ENCODE measurements at places on chromosomes 7 and 10. TPM values are rescaled to one million over a fixed set of nuclear protein-coding genes. Genes with fewer than 3 reads are reported as not detected.
A peak's percentile ranks its signal among the peaks of the same experiment; 100 is the strongest.

- no peak for DNase-seq
These were observed 172.5 kb downstream of the CCDC7 start for GRCh38 chr10:32618482-32618881.

DNA sequence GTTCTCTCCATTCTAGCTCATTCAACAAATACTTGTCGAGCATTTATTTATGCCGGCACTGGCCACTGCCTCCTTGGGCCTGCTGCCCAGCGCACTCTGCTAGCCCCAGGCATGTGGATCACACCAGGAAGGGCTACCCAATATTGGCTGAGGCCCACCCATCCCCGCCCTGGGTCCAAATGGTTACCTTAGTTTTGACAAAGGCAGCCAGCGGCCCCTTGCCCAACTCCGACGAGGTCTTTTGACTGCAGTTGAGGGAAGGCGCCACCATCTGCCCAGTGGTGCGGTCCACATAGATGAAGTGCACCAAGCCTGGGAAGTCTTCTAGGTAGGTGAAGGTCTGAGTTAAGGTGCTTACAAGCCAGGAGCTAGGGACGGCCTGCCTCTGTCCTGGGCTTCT, 7.2 kb upstream of the PYROXD2 start:
- no peak for DNase-seq

The ABCA13 gene
- total RNA-seq: under 0.01 TPM

DNA sequence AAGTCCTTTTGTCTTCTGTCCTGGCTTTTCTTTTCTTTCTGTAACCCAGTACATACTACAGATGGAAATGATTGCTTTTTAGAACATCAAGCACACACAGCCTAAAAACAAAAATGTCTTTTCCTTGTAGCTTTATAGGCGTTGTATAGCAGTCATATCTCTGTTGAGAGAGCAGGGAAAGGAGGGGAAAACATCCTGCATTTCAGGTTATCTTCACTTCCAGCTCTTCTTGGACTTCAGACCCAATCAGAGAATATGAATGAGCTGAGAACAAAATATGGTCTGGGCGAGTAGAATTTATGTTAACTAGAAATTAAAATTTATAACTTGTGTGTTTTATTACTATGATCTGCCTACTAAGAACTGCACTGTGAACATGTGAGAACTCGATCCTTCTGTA, 14.7 kb downstream of the TMEM60 start:
- DNase-seq: no peak

DNA sequence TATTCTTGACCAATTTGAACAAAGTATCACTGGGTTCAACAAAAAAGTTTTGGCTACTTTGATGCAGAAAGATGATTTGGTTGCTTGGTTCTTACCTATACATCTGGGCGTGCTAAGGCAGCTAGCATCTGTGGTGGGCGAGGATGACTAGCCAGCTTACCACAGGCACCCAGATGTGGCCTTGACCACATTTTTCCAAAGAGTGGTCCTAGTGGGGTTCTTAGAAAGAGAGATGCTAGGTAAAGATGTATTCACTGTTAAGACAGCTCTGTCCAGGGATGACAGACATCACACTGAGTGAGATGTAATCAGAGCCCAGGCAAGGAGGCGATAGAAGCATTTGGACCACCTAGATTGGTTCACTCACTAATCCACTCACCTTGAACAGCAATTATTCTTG, 785 bp downstream of the DNTT start:
- no peak for DNase-seq

The NXPH1 gene
- total RNA-seq: not detected

The ELMO1 gene
- 35.1 TPM for total RNA-seq

The PROSER2 gene
- total RNA-seq: 5.9 TPM

DNA sequence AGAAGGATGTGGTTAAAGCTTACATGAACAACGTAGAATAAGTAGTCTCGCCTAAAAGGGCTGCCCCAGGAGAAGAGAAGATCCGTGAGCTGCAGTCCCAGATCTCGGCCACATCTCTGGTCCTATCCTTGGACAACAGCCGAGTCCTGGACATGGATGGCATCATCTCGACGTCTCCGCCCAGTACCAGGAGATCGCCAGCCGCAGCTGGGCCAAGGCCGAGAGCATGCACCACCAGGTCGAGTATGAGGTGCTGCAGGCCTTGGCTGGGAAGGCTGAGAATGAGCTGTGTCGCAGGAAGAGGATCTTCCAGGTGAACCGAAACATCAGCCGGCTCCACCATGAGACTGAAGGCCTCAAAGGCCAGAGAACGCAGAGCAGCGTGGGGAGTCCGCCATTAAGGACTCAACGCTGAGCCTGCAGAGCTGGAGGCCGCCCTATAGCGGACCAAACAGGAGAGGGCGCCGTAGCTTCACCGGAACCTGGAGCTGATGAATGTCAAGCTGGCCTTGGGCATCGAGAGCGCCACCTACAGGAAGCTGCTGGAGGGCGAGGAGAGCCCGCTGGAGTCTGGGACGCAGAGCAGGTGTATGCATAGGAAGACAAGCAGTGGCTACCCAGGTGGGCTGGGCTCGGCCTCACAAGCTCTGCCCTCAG, 22.2 kb downstream of the LIPK start:
- no peak for DNase-seq

GRCh38 chr10:94075506-94075905, 81.8 kb downstream of the PLCE1 start:
- DNase-seq: no peak

The IFIT1B gene
- total RNA-seq: not detected

- no peak for DNase-seq
These were observed 1.6 kb downstream of the C1GALT1 start for GRCh38 chr7:7183838-7184463.

GRCh38 chr7:130875265-130875741, 141.3 kb upstream of the KLF14 start:
- DNase-seq: no peak

The ITPRID1 gene
- not detected for total RNA-seq

- peak; percentile 86 for DNase-seq
These were observed 22.1 kb upstream of the VOPP1 start for GRCh38 chr7:55594414-55594813.

GRCh38 chr10:69089638-69090599, 2.0 kb downstream of the SRGN start:
- DNase-seq: no peak

DNA sequence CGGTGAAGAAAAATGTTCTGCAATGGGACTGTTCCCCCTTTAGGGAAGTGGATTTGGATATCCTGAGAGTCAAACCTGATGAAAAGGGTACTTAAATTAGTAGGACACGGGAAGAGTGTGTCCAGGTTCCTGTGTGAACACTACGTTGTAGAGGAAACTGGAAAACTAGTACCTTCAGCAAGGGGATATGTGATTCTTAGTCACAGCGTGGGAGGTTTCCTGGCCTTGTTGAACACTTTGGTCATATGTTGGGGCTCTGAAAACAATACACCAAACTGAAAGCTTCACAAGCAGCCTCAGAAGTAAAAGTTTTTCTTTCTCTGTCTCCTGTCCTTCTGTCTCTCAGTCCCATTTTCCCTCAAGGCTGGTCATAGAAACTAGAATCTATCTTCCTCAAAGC, 306.9 kb upstream of the GLI3 start:
- no peak for DNase-seq

The IFIT5 gene
- total RNA-seq: 19.6 TPM

DNA sequence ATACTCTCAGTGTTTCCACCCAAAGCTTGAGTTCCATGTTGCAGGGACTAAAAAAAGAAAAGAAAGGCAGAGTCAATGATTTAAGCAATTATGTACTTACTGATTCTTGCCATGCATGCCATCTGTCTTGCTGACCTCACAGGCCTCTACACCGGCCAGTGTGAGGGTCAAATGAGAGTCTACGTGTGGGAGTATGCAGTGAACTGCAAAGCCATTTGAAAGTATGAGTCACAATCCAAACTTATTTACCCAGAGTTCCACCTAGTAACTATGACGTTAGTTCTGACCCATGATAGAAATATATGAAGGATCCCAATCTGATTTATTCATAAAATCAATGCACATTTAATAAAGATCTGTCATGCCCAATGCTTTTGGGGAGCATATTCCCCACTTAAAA, 26.5 kb downstream of the PDE1C start:
- no peak for DNase-seq

DNA sequence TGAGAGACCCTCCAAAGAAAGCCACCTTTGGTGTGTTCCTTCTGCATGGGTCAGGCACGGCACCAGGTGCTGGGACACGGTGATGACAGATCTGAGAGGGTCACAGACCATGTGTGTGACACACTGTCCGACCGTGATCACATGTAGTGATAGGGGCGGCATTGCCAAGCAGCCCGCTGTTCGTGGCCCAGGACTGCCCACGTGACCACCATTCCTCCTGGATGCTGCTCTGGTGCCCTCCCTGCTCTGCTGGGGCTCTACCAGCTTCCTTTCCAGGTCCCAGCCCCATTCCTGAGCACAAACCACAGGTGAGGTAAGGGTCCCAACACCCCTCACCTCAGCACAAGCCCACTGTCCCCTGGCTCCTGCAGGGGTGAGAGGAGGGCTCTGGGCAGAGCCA, 10.1 kb upstream of the SLC18A3 start:
- peak; percentile 72 for DNase-seq

The CUL1 gene
- 87.1 TPM for total RNA-seq

DNA sequence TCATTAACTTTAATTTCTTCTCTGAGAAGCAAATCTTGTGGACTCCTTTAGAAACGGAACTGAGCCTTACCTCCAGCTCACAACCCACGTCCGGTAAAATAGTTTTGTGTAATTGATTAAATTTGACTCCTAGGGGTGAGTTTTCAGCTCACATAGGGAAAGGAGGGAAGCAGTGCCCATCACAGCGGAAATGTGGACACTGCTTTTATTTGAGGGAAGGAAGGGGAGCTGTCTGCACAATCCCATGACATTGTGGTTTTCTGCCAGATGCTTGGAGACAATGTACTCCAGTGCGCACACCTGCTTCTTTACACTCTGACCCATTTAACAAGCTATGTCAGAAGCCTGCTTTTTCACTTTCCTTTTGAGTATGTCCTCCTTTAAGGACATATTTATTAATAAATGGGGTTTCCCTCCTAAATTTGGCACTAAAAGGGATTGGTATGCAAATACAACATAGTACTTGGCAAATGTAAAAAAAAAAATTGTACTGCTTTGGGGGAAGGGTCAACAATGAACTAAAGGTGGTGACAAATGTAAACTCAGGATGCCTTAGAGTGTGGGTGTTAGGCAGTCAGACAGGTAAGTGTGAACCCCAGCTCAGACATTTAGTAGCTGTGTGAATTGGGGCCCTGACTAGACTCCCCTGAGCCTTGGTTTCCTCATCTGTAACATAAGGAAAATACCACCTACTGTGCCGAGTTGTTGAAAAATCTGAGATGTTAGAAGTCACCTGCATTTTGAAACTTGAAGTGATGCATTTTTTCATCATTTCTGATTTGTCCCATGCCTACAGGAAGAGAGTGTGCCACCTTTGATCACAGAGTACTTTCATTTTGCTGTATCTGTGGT, 90.2 kb upstream of the KLF6 start:
- no peak for DNase-seq

DNA sequence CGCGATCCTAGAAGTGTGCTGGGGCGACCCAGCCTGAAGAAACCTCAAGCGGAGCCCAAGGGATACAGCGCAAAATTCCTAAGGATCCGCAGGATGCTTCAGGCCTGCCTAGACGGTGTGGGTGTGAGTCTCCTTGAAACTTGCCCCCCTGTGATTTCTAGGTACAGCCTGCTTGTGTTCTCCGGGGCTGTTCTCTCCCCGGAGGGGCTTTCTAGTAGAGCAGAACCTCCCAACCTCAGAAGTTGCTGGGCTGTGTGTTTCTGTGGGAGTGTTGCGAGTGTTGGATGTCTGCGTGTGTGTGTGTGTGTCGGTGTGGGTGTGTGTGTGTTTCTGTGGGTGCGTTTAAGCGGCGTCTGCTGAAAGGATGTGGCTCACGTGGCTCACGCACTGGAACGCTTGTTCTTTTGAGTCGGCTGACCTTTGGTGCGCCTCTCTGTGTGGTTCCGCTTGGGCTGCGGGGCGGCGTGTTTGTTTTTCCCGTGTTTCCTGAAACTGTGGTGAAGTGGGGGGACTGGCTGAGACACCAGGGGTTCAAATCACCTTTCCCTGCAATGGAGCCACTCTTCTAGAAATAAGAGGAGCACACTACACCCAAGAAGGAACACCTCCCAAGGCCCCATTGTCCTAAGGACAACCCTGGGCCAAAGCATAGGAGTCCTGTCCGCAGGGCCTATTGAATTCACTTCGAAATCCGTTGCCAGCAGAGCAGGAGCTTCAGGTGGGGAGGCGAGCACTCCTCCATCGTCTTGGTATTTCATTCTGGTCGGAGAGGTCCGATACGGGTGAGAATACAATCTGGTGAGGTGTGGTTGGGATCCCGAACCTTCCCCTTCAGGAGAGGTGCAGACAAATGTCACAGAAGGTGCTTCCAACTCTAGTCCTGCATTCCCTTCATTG, 25.1 kb upstream of the ZNF273 start:
- DNase-seq: peak; percentile 89

The CDC14C gene
- not detected for total RNA-seq

DNA sequence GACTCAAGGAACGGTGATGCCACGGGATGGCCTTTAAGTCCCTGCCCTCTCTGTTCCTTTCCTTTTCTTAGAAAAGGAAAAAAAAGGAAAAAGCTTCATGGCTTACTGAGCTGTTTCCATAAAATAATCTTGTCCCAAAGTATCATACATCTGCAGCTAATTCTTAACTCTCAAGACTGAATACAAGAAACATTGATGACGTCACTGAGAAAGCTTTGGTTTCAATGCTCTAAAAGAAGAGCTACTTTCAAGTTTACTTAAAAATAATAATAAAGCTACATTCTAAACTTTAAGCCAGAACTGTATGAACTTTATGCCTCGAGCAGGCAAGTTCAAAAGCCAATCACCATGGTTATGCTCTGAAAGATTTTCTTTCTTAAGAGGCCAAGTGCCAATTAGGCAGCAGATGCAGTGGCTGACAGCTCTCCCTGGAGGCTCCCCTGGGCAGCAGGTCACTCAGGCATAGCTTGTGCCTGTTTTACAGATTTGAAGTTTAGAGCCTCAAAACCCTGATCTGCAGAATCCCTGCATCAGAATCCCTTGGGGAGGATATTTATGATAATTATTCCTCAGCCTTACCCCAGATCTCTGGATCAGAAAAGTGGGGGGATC, 165.0 kb downstream of the CHN2 start:
- DNase-seq: peak; percentile 2

The ERV3-1 gene
- total RNA-seq: 7.6 TPM

The SPDYE2 gene
- total RNA-seq: not detected

The WEE2 gene
- total RNA-seq: not detected

The OIT3 gene
- not detected for total RNA-seq

DNA sequence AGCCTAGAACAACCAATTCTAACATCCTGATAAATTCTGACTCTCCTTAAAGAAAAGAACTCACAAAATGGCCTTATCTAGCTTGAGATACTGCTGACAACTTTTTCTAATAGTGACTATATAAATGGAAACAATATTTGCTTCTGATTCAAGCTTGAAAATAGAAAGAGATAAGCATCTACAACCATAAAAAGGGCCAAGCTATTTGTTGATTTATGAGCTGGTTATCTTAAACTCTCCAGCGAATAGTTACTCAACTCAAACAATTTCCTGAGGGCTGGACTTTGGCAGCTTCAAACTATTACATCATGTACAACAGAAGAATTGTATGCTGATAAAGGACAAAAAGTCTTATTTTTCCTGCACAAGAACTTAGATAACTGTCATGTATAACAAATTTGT, 4.6 kb downstream of the USP54 start:
- DNase-seq: no peak

- DNase-seq: no peak
These were observed 907.8 kb downstream of the GATA3 start for GRCh38 chr10:8962249-8962648.
